ENCODE measurements at places on chromosomes 6 and 20.
A peak's percentile ranks its signal among the peaks of the same experiment; 100 is the strongest.

- H3K36me3 ChIP-seq: no peaks in the 10 kb centered on the region
- DNase-seq: no peak
- H3K4me1 ChIP-seq: peaks cover 7% of the 10 kb centered on the region
- H3K4me3 ChIP-seq: no peak overlapping the region
- no peaks in the 10 kb centered on the region for H3K27me3 ChIP-seq
Measured at GRCh38 chr20:51529758-51530157, 12.8 kb downstream of the NFATC2 start.

DNA sequence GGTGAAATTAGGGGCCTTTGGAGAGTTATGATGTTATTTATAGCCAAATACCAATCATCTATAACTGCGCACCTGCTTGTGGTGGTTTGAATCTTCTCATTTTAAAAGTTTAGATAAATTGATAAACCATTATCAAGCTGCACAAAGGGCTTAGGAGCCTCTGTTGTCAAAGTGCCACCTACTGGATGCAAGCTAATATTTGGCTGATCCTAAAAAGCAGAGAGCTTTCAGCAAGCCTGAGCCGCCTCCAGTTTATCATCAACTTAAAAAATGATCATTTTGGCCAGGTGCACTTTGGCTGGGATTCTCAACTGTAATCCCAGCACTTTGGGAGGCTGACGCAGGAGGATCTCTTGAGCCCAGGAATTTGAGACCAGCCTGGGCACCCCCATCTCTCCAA is 58.5 kb upstream of the ATXN1 start:
- no peak overlapping the region for H3K27ac ChIP-seq
- DNase-seq: no peak
- no peaks in the 10 kb centered on the region for H3K36me3 ChIP-seq
- no peak overlapping the region for H3K4me3 ChIP-seq
- no peaks in the 10 kb centered on the region for H3K27me3 ChIP-seq

GRCh38 chr6:159915397-159915796 is 24.6 kb downstream of the MAS1 start:
- no peak for DNase-seq
- no peaks in the 10 kb centered on the region for H3K4me1 ChIP-seq
- H3K36me3 ChIP-seq: no peaks in the 10 kb centered on the region
- no peak overlapping the region for H3K4me3 ChIP-seq
- no peaks in the 10 kb centered on the region for H3K27me3 ChIP-seq

GRCh38 chr6:17276766-17277165 is 4.4 kb upstream of the RBM24 start:
- DNase-seq: no peak
- H3K4me1 ChIP-seq: peaks cover 6% of the 10 kb centered on the region
- no peak overlapping the region for H3K4me3 ChIP-seq

- no peaks in the 10 kb centered on the region for H3K4me1 ChIP-seq
- no peak overlapping the region for H3K4me3 ChIP-seq
- no peaks in the 10 kb centered on the region for H3K36me3 ChIP-seq
- no peak for DNase-seq
- no peak overlapping the region for H3K27ac ChIP-seq
- no peaks in the 10 kb centered on the region for H3K27me3 ChIP-seq
Measured at GRCh38 chr6:134134654-134135053, 82.2 kb upstream of the SLC2A12 start.

- DNase-seq: no peak
- H3K27me3 ChIP-seq: no peaks in the 10 kb centered on the region
- no peaks in the 10 kb centered on the region for H3K36me3 ChIP-seq
Measured at GRCh38 chr6:139841794-139842215, 467.4 kb upstream of the CITED2 start.

DNA sequence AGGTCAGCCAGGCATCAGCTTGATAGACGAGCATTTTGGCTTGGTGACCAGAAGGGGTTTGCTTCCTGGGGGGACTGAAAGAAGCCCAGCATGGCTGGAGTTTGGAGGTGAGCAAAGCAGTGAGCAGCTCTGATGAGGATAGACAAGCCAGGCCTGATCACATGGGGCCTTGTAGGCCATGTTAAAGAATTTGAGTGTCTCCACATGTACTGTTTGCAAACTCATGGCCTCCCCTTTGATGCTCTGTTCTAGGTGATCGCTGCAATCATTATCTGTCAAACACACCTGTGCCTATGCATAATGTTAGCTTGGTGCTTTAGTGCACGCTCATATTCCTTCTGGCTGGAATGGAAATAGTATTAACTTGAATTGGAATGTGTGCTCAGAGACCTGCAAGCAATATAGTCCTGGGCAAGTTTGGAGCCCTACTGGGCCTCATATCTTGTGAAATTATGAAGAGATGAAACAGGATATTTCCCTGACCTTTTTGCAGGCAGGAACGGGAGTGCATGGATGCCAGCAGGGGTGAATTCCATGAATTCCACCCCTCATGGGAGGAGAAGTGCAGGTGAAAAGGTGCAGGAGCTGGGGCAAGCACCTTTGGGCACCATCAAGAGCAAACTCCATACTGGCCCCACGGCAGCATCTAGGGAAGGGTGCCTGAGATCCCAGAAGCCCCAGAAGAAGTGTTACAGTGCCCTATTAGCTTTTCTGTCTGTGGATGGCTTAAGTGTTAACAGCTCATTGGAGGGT is 480.5 kb downstream of the EPM2A start:
- DNase-seq: no peak
- no peaks in the 10 kb centered on the region for H3K27me3 ChIP-seq
- no peak overlapping the region for H3K4me3 ChIP-seq
- no peak overlapping the region for H3K27ac ChIP-seq

DNA sequence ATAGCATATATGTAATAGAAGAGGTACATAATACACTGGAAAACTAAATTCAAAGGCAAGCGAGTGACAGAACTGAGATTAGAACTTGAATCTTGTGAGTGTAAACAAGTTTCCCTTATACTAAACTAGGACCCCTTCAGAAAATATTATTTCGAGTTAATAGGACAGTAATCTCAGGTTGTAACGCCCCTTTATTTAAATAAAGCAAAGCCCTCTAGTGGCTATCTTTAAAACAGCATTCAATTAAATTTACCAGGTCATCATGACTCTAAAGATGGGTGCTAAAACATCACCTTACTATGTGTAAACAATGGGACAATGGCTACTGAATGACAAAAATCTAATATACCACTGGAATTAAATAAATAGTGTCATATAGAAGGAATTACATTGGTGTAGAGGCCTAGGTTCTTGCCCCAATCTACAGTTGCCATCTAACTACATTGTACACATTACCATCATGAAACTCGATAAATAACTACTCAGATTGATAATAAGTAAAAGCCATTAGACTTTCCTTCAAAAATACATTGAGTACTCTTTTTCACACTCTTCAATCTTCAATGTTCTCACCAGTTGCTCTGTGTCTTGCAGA is 255.4 kb upstream of the IRAK1BP1 start:
- no peak overlapping the region for H3K4me3 ChIP-seq
- DNase-seq: peak; percentile 43
- no peaks in the 10 kb centered on the region for H3K36me3 ChIP-seq
- H3K27ac ChIP-seq: no peak overlapping the region

DNA sequence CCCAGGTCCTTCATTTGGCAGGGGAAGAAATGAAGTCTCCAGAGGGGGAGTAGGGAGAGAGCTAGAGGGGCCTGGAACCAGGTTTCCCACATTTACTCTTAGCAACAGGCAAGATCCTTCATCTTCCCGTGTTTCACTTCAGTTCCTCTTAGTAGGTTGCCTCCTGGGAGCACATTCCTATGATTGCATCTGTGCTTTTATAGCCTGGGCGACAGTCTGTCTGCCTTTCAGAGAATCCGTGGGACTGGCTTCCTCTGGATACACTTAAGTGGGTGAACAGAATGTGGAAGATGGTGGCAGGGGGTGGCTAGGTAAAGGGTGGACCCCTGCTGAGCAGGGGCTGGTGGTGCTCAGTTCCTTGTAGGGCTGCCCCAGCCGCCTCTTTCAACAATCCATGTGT is 33.4 kb downstream of the STK35 start:
- no peak overlapping the region for H3K4me3 ChIP-seq
- H3K36me3 ChIP-seq: no peaks in the 10 kb centered on the region
- DNase-seq: peak; percentile 18
- peaks cover 40% of the 10 kb centered on the region for H3K4me1 ChIP-seq

GRCh38 chr6:43977404-43978111 is 149.7 kb downstream of the MRPL14 start:
- no peak overlapping the region for H3K4me3 ChIP-seq
- H3K4me1 ChIP-seq: no peaks in the 10 kb centered on the region
- H3K27ac ChIP-seq: no peak overlapping the region
- DNase-seq: peak; percentile 44
- no peaks in the 10 kb centered on the region for H3K36me3 ChIP-seq

DNA sequence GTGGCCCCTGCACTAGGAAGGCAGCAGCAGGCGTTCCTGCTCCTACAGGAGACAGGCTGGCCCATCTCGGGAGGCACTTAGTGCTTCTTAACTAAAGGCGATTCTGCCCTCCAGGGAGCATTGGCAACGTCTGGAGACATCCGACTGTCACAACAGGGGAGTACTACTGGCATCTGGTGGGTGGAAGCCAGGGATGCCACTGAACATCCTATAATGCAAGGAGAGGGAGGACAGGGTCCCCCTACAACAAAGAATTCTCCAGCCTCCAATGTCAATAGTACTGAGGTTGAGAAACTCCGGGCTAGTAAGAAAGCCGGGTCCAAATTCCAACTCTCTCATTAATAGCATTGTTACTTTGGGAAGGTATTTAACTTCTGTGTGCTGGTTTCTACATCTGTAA is 119.4 kb upstream of the ARMC2 start:
- no peaks in the 10 kb centered on the region for H3K36me3 ChIP-seq
- no peak for DNase-seq
- H3K4me1 ChIP-seq: peaks cover 15% of the 10 kb centered on the region
- no peak overlapping the region for H3K27ac ChIP-seq

DNA sequence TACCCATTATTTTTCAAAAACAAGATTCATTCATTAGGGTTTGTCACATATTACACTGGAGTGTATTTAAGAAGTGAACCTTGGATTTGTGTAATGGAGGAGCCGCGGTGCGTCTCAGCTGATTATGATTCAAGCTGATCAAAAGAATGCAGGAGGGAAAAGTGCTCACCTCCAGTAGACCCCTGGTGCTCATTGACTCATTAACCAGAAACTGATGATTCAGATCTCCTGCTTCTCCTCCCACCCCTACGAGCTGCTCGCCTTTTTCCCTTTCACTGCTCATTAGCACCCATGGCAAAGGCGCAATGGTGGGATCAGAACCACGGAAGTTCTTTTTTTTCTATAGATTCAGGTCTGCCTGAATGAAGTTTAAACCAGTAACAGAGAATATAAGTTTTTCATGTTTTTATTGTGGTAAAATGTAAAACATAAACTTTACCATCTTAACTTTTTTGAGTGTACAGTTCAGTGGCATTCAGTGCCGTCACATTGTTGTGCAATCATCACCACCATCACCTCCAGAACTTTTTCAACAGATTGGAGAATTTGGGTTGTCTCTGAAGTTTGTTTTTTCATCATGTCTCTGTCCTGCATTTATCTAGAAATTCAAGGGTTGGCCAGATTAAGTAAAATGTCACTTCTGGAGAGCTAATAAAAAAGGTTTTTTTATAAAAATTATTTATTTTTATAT is 101.6 kb downstream of the LINC00237 start:
- H3K4me1 ChIP-seq: no peaks in the 10 kb centered on the region
- H3K27ac ChIP-seq: no peak overlapping the region
- DNase-seq: no peak
- H3K27me3 ChIP-seq: no peaks in the 10 kb centered on the region
- no peaks in the 10 kb centered on the region for H3K36me3 ChIP-seq
- H3K4me3 ChIP-seq: no peak overlapping the region

GRCh38 chr20:40843251-40843650 is 154.2 kb upstream of the MAFB start:
- H3K4me1 ChIP-seq: no peaks in the 10 kb centered on the region
- DNase-seq: no peak
- no peak overlapping the region for H3K4me3 ChIP-seq
- no peaks in the 10 kb centered on the region for H3K27me3 ChIP-seq
- H3K36me3 ChIP-seq: no peaks in the 10 kb centered on the region

DNA sequence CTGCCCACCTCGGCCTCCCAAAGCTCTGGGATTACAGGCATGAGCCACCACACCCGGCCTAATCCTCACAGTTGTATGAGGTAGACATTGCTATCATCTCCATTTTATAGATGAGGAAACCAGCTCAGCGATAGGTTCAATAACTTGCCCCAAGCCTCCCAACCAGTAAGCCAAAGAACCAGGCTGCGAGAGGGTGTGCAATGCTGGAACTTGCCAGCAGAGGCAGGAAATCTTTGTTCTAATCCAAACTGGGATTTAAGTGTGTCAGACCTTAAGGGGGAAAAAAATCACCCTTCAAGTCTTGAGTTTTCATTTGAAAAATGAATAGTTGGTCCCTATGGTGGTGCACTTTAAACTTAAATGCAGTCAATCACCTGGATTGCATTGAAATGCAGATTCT is 20.1 kb upstream of the RNGTT start:
- H3K4me1 ChIP-seq: no peaks in the 10 kb centered on the region
- H3K27ac ChIP-seq: no peak overlapping the region
- no peak overlapping the region for H3K4me3 ChIP-seq
- peak; percentile 17 for DNase-seq
- no peaks in the 10 kb centered on the region for H3K36me3 ChIP-seq
- H3K27me3 ChIP-seq: no peaks in the 10 kb centered on the region

DNA sequence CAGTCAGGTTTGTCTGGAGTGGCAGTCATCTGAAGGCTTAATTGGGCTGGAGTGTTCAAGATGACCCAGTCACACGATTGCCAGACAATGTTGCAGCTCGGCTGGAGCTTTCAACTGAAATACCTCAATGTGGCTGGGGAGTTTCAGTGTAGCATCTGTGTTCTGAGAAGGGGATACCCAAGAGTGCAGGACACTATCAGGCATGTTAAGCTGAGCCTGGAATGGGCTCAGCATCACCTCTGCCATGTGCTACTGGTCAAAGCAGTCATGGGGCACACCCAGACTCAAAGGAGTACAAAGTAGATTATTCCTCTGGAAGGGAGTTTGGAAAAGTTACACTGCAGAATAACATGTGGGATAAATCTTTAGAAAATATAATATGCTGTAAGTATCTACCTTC is 363.9 kb downstream of the KIF16B start:
- no peak overlapping the region for H3K27ac ChIP-seq
- DNase-seq: no peak
- no peaks in the 10 kb centered on the region for H3K36me3 ChIP-seq
- no peak overlapping the region for H3K4me3 ChIP-seq
- H3K27me3 ChIP-seq: no peaks in the 10 kb centered on the region

DNA sequence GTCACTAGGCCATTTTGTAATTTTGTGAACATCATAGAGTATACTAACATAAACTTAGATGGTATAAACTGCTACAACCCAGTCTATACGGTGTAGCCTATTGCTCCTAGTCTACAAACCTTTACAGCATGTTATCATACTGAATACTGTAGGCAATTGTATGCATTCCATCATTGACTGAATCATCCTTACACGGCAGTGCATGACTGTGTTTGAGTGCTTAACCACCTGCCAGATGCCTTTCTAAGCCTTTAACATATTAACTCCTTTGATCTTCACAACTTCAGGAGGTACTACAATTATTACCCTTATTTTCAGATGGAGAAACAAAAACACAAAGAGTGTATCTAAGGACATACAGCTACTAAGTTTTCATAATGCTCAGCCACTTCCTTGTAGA is 14.0 kb downstream of the DPPA5 start:
- no peak overlapping the region for H3K4me3 ChIP-seq
- no peaks in the 10 kb centered on the region for H3K27me3 ChIP-seq
- DNase-seq: peak; percentile 23
- H3K4me1 ChIP-seq: no peaks in the 10 kb centered on the region
- no peak overlapping the region for H3K27ac ChIP-seq

All from trophoblast cell (in vitro differentiated cells and primary cell).